ENCODE measurements at places on chromosomes 7 and 10. TPM values are rescaled to one million over a fixed set of nuclear protein-coding genes. Genes with fewer than 3 reads are reported as not detected.

GRCh38 chr7:104901240-104901619 is 112.8 kb upstream of the KMT2E start:
- H3K4me3 ChIP-seq = no peak overlapping the region
- H3K27ac ChIP-seq = no peak overlapping the region
- H3K36me3 ChIP-seq = no peaks in the 10 kb centered on the region
- peaks cover 4% of the 10 kb centered on the region for H3K4me1 ChIP-seq

DNA sequence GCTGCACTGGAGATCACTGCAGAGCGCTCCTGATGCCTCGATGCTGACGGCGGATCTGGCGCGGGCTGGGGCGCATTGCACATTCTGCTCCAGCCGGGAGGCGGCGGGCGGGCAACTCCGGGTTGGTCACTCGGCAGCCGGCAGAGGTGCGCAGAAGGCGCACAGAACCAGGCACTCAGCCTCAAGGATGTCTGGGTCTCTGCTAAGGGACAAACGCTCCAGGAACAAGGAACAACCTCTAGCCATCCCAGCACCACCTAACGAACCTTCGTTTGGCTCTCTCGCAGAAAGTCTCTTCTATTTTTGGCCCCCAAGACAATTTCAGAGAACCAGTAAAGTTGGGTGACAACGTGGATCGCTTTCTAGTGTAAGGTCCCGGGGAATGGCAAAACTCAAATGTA is 254.6 kb downstream of the OTUD1 start:
- H3K4me3 ChIP-seq = no peak overlapping the region
- H3K36me3 ChIP-seq = no peaks in the 10 kb centered on the region
- peaks cover 41% of the 10 kb centered on the region for H3K27me3 ChIP-seq
- peak; percentile 19 for DNase-seq

DNA sequence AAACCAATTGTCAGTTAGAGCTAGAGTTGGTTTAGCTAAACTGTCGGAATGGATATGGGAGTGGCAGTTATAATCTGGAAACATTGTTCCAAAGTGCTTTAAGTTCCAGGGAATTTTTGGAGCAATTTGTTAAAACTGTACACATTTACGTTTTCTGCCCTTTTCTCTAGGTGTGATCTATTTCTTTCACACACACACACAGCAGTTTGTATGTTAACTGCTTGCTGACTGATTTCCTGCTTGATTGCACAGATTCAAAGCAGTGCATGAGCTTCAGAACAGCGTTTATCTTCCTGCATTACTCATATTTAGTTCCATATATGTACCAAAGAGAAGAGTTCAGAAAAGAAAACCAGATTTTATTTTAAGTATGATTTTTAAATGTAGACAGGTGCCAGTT is 57.9 kb downstream of the MGMT start:
- DNase-seq = no peak
- H3K4me1 ChIP-seq = no peaks in the 10 kb centered on the region
- no peak overlapping the region for H3K27ac ChIP-seq
- peaks cover 29% of the 10 kb centered on the region for H3K36me3 ChIP-seq

DNA sequence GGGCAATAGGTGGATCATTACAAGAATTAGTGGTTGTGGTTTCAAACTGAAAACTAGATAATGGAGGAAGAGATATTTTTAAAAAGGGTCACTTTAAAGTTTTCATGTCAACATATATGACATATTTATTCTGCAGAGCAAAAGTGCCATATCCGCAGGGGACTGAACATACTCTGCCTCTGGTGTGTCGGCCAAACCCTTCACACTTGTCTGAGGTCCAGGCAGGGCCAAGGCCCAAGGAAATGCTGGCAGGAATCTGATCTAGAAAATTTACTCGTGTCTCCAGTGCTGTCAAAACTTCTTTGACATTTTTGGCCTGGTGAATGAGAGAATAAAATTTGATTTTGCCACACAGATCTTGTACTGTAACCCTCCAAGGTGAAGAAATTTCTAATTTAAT is 562.3 kb downstream of the CCSER2 start:
- no peaks in the 10 kb centered on the region for H3K36me3 ChIP-seq
- H3K27me3 ChIP-seq = no peaks in the 10 kb centered on the region
- H3K27ac ChIP-seq = no peak overlapping the region

GRCh38 chr7:41148521-41148951 is 554.4 kb downstream of the INHBA start:
- H3K27ac ChIP-seq = no peak overlapping the region
- no peaks in the 10 kb centered on the region for H3K27me3 ChIP-seq
- H3K4me3 ChIP-seq = no peak overlapping the region
- no peaks in the 10 kb centered on the region for H3K4me1 ChIP-seq
- H3K36me3 ChIP-seq = no peaks in the 10 kb centered on the region
- no peak for DNase-seq

- no peak overlapping the region for H3K4me3 ChIP-seq
- no peaks in the 10 kb centered on the region for H3K27me3 ChIP-seq
- H3K27ac ChIP-seq = peak overlapping the region; percentile 42
- no peak for DNase-seq
- H3K36me3 ChIP-seq = peaks cover 20% of the 10 kb centered on the region
Measured at GRCh38 chr7:45054442-45054841, 34.3 kb downstream of the NACAD start.

DNA sequence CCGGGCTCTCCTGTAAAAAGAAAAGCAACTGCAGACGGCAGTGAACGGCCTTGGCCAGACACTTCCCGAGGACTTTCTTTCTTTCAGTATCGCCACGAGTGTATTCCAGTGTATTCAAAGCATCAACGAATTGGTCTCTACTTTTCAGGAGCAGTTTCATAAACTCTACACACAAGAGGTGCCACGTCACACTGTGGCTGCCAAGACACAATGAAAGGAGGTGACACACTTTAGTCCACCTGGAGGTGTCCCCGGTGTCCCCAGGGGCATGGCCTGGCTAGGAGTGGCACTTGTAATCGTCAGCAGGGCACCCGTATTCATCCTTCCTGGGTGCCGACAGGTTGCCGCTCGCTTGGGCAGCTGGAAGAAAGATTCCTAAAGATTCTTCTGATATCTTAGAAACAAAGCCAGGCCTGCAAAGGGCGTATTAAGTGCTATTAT is 5.0 kb downstream of the TNS3 start:
- H3K36me3 ChIP-seq = no peaks in the 10 kb centered on the region
- H3K4me3 ChIP-seq = no peak overlapping the region
- peaks cover 8% of the 10 kb centered on the region for H3K27me3 ChIP-seq
- DNase-seq = no peak
- no peaks in the 10 kb centered on the region for H3K4me1 ChIP-seq

DNA sequence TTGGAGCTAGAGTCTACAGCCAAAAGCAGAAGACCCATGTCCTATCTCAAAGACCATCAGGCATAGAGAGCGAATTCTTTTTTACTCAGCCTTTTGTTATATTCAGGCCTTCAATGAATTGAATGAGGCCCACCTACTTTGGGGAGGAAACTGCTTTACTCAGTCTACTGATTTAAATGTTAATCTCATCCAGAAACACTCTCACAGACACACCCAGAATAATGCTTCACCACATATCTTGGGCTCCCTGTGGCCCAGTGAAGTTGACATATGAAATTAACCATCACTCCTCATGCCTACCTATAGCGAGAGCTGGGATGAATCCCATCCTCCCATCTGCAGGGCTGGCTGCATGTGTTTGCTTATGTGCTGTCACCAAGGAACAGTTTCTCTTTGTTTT is 26.0 kb upstream of the SORCS3 start:
- H3K27ac ChIP-seq = no peak overlapping the region
- H3K36me3 ChIP-seq = no peaks in the 10 kb centered on the region

GRCh38 chr7:24271938-24272337 is 12.1 kb upstream of the NPY start:
- no peaks in the 10 kb centered on the region for H3K4me1 ChIP-seq
- H3K27me3 ChIP-seq = peaks cover 6% of the 10 kb centered on the region
- no peak for DNase-seq

The NEUROG3 gene
- not detected for total RNA-seq

The HOXA10 gene
- not detected for total RNA-seq
